ENCODE measurements at places on chromosomes 1 and 21.
A peak's percentile ranks its signal among the peaks of the same experiment; 100 is the strongest.

DNA sequence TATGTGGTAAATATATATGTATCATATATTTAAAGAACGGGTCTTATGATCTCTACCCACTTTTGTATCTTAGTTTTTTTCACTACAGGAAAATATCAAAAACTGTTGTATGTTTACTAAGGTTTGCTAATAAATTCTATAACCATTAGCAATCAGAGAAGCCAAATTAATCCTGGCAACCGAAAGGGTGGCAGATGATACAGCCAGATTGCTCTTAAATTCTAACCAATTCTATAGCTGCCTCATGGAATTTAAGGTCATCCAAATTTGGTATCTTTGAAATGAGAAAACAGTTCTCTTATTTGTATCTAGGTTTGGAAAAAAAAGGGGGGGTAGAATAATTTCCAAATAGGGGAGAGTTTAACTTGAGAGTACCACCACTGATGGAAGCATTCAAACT, 591.2 kb downstream of the SMYD3 start:
- DNase-seq = no peak
- no peak overlapping the region for H3K27ac ChIP-seq
- peaks cover 2% of the 10 kb centered on the region for H3K36me3 ChIP-seq
- H3K4me1 ChIP-seq = no peaks in the 10 kb centered on the region
- no peak overlapping the region for H3K4me3 ChIP-seq
- no peaks in the 10 kb centered on the region for H3K27me3 ChIP-seq

- H3K27me3 ChIP-seq = no peaks in the 10 kb centered on the region
- no peaks in the 10 kb centered on the region for H3K36me3 ChIP-seq
- H3K4me1 ChIP-seq = no peaks in the 10 kb centered on the region
These were observed 37.9 kb downstream of the IL12RB2 start for GRCh38 chr1:67345556-67345955.

DNA sequence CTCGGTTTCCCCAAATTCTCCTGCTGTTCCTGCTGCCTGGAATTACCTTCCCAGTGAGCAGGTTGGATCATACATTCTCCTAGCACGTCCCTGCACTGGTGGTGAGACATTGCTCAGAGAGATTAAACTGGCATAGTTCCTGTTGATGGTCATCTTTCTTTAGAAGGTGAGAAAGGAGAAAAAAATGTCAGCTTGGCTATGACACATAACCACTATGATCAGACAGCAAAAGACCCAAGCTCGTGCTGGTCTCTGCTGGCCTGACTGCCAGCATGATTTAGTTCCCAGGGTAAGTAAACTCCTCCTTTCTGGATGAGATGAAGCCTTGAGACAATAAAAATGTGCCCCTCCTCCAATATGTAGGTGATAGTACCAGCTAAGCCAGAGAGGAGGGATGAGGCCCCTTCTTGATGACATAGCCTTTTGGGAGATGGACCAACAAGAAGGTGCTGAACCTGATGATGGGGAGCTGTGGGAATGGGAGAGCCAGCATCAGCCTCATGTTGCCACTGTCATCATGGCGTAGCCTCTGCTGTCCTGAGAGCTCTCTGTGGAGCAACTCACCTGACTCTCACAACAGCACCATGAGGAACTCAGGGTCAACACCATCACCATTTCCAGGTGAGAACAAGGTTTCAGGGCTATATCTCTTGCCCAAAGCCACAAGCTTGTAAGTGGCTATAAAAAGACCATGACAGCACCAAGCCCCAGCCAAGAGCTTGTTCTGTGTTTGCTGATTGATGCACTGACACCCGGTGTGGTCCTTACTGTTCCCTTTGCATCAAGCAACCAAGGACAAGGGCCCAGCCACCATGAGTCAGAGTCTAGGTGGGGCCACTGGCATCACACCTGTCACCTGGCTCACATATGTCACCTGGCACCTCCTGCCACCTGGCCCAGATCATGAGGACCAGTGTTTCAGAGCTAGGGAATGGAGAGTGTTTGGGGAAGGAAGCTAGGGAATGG, 200.0 kb downstream of the MATN1 start:
- no peak for DNase-seq
- no peak overlapping the region for H3K4me3 ChIP-seq
- no peak overlapping the region for H3K27ac ChIP-seq
- H3K27me3 ChIP-seq = no peaks in the 10 kb centered on the region

DNA sequence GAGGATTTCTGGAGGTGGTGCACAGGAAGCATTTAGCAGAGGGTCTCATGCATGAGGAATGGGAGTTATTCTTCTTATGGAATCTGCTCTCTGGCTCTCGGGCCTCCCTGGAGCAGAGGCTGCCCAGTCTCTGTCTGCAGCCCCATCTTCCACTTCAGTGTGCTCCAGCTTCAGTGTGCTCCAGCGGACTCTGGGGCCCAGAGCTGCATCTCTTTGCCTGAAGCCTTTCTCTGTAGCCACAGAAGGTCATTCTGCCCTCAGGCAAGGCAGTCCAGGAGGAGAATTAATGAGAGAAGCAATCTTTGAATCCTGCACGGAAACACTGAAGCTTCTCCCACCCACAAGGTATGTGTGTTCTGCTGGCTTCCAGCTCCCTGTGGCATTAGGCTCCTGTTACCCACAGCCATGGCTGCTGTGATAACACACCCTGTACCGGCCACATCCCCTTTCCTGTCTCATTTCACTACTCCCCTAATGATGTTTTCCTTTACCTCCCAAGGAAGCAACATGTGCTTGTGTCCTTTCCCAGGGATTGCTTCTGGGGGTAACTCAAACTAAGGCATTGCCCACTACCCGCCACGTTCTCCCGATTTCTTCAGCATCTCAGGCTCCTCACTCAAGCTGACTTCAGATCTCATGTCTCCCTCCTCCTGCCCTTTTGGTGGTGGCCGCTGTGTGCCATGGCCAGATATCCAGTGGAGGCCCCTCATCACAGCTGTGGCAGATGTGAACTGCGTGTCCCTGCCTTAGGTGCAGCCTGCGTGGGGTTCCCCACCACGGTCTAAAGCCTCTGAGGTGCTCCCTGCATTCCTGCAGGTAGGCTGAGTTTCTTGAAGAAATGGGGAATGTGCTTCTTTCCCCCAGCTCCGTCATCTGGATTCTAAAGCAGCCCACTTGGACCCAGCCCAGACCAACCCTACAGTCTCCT, 181.2 kb upstream of the GALNT2 start:
- no peaks in the 10 kb centered on the region for H3K27me3 ChIP-seq
- H3K27ac ChIP-seq = no peak overlapping the region
- H3K4me3 ChIP-seq = no peak overlapping the region
- no peaks in the 10 kb centered on the region for H3K4me1 ChIP-seq
- no peaks in the 10 kb centered on the region for H3K36me3 ChIP-seq
- no peak for DNase-seq

DNA sequence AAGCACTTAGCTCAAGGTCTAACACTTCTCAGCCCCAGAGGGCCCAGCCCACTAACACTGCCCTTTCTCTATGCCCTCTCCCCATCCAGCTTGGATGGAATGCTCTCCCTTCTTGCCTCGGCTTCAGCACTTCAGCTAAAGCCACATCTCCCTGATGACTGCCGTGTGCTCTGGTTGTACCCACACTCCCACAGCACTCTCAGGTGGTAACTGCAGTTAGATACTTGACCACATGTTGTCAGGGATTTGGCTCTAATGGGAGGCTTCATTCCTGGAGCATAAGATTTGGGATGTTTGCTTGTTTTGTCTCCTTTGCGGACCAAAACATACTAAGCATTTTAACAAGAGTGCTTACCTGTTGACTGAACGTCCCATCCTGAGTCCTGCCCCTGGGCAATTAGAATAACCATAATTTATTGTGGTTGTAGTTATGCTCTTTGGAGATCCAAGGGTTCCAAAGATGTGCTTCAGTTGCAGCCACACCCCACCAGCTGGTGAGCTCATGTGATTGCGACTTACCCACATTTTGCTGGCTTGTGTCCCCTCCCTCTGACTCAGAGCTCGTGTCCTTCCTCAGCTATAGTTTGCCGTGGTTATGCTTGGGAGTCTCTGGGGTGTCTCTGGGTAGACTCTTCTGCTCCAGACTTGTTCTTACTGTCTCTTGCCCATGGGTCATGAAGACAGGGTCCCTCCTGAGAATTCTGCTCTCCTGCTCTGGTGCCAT, 7.7 kb upstream of the SLC26A9 start:
- no peaks in the 10 kb centered on the region for H3K4me1 ChIP-seq
- H3K27me3 ChIP-seq = no peaks in the 10 kb centered on the region
- no peaks in the 10 kb centered on the region for H3K36me3 ChIP-seq
- peak; percentile 50 for DNase-seq
- H3K4me3 ChIP-seq = no peak overlapping the region

DNA sequence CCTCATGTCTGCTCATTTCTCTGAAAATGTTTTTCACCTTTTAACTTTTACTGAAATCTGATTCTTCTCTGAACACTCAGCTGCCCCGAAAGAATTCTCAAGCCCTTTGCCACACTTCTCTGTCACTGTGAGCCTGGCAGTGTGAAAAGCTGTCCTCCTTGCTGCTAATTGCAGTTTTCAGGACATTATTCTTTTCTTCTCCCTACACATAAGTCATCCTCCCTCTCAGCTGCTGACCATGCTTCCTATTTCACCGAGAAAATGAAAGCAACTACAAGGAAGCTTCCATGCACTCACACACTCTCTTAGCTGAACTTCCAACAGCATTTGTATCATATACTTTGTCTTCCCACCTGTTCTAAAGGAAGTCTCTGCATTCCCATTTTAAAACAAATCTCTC, 15.8 kb downstream of the OLFM3 start:
- H3K4me1 ChIP-seq = no peaks in the 10 kb centered on the region
- H3K27ac ChIP-seq = no peak overlapping the region
- no peaks in the 10 kb centered on the region for H3K27me3 ChIP-seq
- no peak overlapping the region for H3K4me3 ChIP-seq
- H3K36me3 ChIP-seq = no peaks in the 10 kb centered on the region
